ENCODE measurements at places on chromosomes 6 and 20.

DNA sequence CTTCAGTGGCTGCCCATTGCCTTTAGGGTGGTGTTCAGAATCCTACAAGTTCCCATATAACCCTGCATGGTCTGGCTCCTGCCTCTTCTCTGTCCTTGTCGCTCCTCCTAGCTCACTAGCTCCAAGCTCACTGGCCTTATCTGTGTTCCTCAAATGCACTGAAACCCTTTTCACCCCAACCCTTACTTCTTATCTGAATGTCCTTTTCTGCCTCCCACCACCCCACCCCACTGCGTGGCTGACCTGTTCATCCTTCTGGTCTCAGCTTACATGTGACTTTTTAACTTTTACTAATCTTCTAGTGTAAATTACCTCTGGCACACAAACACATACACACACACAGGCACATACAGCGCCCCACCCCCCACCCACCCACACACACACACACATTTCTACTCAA, 41.0 kb upstream of the GLP1R start:
- no peaks in the 10 kb centered on the region for H3K27me3 ChIP-seq
- no peak overlapping the region for H3K27ac ChIP-seq
- H3K36me3 ChIP-seq: no peaks in the 10 kb centered on the region
- H3K4me3 ChIP-seq: no peak overlapping the region

- no peak overlapping the region for H3K27ac ChIP-seq
- no peaks in the 10 kb centered on the region for H3K4me1 ChIP-seq
- DNase-seq: no peak
- H3K36me3 ChIP-seq: no peaks in the 10 kb centered on the region
- no peak overlapping the region for H3K4me3 ChIP-seq
Measured at GRCh38 chr20:61580958-61581824, 329.1 kb downstream of the CDH4 start.

- no peak for DNase-seq
- no peak overlapping the region for H3K27ac ChIP-seq
- H3K4me1 ChIP-seq: peaks cover 29% of the 10 kb centered on the region
Measured at GRCh38 chr20:5164645-5165625, 38.1 kb downstream of the CDS2 start.

DNA sequence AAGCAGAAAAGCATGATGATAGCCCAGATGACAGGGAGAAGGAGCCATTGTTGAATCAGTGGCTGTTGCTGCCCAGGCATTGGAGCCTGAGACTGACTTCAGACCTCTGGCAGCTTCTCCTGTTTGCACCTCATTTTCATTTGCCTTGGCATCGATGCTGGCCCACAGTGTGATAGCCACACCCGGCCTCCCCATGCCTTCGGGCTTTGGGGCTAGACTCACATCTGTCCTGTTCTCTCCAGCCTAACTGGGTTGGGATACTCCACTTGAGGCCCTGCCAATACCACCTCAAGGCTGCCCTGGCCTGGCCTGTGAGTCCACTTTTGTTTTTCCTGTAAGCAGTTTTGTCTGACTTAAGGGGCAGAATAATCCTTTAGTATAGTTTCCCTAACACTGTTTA, 140.4 kb downstream of the UST start:
- no peaks in the 10 kb centered on the region for H3K4me1 ChIP-seq
- no peak for DNase-seq
- no peak overlapping the region for H3K27ac ChIP-seq
- H3K4me3 ChIP-seq: no peak overlapping the region
- H3K27me3 ChIP-seq: no peaks in the 10 kb centered on the region
- no peaks in the 10 kb centered on the region for H3K36me3 ChIP-seq
